ENCODE measurements at places on chromosomes 7 and 10.

GRCh38 chr7:30135301-30136116 lies 723 bp downstream of the MTURN start:
- peak; percentile 55 for DNase-seq

- no peak for DNase-seq
Measured at GRCh38 chr7:150788474-150789269, 11.5 kb downstream of the TMEM176B start.

DNA sequence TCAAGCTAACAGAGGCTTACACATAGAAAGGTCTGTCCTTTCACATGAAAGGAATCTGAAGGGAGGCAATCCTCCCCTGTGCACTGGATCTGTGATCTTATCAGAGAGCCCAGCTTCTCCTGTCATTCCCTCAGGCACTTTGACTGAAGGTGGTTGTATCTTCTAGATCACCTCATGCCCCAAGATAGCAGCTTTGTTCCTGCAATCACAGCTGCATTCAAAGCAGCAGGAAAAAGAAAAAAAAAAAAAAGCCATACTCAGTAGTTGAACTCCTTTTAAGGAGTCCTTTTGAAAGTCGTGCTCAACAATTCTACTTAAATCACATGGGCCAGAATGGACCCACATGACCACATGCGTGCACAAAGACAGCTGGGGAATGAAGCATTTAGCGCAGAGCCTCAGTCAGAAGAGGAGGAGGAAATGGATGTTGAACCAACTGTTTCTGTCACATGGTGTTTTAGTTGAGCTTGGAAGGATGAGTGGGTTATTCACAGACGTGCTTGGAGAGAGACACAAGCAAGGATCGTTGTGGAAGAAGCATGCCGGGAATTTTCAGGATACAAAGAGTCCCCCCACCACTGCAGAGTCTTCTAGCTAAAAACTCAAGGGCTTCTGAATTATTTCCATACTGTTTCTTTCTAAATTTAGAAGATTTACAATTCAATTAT lies 13.0 kb upstream of the PFKP start:
- DNase-seq = no peak

DNA sequence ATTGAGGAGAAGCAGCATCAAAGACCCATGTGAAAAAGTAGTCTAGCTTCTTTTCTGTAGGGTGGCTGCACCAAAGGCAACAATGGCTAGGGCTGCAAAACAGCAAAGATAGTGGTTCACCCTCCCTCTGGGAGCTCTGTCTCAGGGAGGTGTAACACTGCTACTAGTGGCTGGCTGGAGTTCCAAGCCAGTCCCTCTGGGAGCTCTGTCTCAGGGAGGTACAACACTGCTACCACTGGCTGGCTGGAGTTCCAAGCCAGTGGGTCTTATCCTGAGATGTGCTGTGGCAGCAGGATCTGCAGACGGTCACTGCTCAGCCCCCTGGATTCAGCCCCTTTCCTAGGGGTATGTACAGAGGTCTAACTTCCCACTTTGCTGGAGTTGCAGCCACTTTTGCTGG lies 37.9 kb upstream of the TMEM140 start:
- no peak for DNase-seq

GRCh38 chr7:119175911-119176627 lies 951.6 kb downstream of the ANKRD7 start:
- DNase-seq = no peak

DNA sequence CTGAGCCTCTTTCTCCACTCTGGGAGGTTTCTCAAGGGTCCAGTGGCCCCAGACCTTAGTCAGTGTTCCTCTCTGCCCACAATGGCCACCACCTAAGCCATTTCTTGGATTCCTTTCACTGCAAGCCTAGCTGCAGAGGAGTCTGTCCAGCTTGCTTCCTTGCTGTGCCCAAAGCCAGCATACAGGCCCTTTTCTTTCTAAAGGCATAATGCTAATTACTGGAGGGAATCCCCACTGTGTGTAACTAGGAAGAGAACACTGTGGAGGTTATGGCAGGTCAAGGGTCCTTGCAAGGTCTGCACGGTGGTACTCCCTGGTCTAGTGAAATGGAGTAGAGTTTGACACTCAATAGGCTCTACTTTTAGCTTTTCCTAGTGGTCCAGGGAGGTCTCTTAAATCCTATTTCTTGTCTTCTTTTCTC lies 70.4 kb upstream of the CC2D2B start:
- no peak for DNase-seq

DNA sequence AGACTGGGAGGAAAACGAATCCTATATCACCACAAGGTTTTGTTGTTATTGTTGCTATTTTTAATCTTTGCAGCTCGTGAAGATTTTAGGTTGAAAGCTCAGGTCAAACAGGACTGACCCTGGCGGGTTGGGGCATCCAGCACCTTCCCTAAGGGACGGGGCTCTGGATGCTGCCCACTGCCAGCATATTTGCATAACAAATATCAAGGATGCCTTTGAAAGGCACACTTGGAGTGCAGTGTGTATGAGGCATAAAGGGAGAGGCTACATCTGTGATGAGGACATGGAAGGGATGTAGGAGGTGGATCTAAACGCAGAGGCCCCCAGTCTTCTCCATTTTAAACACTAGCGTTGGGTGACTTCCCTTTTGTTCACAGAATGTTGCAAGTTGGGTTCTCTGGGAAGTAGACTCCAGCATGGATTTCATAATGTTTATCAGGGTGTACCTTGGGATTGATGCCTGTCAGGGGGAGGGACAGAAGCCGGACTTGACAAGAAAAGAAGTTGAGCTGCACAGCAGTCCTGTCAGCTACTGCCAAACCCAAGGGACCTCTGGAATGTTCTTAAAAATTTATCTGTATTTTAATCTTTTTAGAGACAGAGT lies 181.1 kb upstream of the IMMP2L start:
- DNase-seq = no peak

DNA sequence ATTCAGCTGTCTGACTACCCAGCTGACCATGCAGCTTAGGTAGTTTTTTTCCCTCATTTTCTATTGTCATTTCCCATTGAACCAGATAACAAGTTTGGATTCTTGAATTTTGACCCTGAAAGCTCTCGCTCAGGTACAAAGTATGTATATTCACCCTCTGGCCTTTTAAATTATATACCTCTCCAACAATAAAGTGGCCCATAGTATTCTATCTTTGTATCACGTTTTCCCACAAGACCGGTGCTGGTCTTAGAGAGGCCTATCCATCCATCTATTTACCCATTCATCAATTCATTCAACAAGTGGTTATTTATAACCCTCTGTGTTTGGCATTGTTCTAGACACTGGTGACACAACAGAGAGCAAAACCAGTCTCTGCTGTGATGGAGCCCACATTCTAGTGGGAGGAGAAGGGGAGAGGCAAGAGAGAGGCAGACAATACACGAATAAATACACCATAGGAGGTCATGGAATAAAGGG lies 35.2 kb upstream of the NPSR1 start:
- no peak for DNase-seq

DNA sequence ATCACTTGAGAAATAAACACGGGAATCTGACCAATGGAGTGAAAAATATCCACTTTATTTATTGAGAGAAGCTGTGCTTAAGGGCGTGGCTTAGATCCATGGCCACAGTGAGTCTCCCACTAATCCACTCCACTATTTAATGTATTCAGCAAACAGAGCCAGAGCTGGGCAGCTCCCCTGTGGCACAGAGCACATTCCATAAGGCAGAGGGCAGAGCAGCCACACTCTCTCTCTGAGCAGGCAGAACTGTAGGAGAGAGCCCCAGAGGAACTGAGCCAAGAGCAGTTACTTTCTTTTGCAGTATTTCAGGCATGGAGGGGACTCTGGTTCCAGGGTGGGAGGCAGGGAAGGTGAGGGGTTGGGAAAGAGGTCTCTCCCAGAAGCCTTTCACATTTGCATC lies 106.0 kb downstream of the GALNT17 start:
- DNase-seq = no peak

DNA sequence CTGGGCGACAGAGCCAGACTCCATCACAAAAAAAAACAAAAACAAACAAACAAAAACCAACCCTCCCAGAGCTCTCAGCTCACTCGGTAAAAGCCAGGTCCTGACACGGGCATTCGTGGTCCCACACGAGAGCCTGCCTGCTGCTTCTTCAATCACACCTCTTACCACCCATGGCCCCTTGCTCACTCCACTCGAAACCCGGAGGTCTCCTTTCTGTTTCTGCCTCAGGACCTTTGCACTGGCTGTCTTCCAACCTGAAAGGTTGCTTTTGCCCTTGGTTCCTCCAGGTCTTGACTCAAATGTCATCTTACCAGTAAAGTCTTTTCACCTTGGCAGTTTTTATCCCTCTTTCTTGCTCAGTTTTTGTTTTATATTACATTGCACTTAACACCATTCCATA lies 169.6 kb downstream of the EVX1 start:
- no peak for DNase-seq

DNA sequence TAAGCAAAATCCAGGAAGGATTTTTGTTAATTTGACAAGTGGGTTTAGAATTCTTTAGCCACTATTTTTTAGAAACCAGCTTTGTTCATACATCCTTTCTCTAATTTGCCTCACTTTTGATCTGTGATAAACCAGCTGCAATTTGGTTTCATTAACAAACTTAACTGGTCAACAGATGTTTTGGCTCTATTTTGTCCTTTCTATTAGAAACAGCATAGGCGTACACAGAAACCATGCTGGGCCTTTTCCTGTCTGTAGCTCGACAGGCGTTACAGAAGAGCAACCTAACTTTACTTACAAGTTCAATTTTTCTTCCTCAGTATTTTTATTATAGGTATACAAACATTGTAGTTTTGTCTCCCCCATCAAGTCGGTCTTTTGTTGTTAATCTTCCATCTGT lies 28.2 kb downstream of the KAT6B start:
- DNase-seq = no peak

GRCh38 chr10:97590082-97590747 lies 694 bp downstream of the C10orf62 start:
- DNase-seq = no peak

GRCh38 chr10:36476399-36476798 lies 649.0 kb upstream of the ANKRD30A start:
- DNase-seq = no peak

- no peak for DNase-seq
Measured at GRCh38 chr7:6254866-6255265, 17.6 kb downstream of the CYTH3 start.

GRCh38 chr10:90592638-90593302 lies 265.1 kb downstream of the HTR7 start:
- peak; percentile 42 for DNase-seq

- DNase-seq = no peak
Measured at GRCh38 chr10:88458209-88458608, 124.9 kb downstream of the RNLS start.

GRCh38 chr7:151794508-151795167 lies 82.3 kb downstream of the PRKAG2 start:
- DNase-seq = no peak

- DNase-seq = no peak
Measured at GRCh38 chr7:20697351-20697750, 81.9 kb downstream of the ABCB5 start.

DNA sequence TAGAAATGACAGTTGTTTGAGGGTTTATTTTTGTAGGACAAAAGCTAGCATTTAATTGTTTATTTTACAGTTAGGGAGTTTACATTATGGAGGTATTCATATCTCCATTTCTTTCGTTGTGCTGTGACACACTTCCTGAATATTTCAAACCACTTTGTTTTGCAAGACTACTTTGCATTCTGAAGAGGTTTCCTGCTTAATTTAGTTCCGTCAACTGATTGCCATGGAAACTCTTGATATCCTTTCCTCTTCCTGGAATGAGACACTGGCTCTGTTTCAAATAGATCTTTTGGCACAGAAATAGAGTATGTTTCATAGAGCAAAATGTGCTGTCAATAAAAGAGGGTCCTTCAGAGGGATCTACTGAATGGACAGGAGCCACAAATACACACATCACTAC lies 159.5 kb upstream of the AGR3 start:
- DNase-seq = peak; percentile 62
